ENCODE measurements at places on chromosomes 11 and 22. TPM values are rescaled to one million over a fixed set of nuclear protein-coding genes. Genes with fewer than 3 reads are reported as not detected.

GRCh38 chr11:93216511-93217101, 18.8 kb upstream of the SLC36A4 start:
- DNase-seq: no peak

- DNase-seq: no peak
Measured at GRCh38 chr11:70824605-70825245, 426.4 kb downstream of the CTTN start.

DNA sequence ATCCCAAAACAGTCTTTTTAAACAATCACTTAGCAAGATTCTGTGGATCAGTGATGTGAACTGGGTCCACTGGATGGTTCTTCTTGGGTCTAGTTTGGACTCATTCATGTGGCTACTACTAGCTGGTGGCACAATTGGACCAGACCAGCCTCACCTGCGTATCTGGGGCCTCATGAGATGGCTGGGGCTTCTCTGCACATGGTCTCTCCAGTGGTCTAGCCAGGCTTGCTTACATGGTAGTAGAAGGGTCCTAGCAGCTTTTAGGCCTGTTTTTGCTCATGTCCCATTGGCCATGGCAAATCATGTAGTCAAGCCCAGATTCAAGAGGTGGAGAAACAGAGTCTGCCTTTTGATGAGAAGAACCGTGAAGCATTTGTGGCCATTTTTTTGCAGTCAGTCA, 94.0 kb downstream of the RRAS2 start:
- DNase-seq: no peak

RIMBP3B gene
- not detected for total RNA-seq

- DNase-seq: peak; percentile 82
Measured at GRCh38 chr11:59186130-59186594, 14.2 kb downstream of the DTX4 start.

DNA sequence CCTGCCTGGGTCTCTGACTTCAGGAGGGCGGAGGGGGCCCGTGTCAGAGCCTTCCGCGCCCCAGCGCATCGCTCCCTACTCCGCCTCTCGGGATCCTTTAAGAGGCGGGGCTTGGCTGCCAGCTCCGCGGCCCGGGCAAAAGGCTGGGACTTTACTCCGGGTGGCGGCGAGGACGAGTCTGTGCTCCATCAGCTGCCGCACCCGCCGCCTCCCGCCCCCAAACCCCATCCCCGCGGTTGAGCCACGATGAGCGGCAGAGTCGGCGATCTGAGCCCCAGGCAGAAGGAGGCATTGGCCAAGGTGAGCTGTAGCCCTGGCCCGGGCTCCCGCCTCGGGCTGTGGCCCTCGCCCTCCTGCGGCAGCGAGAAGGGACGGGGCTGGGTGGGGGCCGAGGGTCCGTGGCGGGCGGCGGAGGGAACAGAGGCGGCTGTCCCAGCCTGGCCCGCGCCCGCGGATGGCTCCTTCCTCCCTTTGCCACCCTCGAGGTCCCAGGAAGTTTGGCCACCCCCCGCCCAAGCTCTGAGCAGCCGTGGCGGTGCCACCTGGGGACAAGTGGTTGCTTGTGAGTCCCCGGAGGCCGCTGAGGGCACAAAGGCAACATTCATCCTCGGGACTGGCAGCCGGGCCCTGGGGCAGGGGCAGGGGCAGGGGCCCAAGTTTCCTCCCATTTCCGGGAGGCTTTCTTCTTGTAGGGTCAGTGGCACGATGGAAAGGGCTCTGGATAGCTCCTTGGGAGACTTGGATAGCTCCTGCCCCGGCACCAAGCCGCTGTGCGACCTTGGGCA, at the start of gene SEC14L2:
TSS of gene SEC14L2 (plus strand) at position 148 of the 785 bp plus-strand sequence. CDS start at position 247, 99 bp downstream.
- DNase-seq: peak; percentile 34

DNA sequence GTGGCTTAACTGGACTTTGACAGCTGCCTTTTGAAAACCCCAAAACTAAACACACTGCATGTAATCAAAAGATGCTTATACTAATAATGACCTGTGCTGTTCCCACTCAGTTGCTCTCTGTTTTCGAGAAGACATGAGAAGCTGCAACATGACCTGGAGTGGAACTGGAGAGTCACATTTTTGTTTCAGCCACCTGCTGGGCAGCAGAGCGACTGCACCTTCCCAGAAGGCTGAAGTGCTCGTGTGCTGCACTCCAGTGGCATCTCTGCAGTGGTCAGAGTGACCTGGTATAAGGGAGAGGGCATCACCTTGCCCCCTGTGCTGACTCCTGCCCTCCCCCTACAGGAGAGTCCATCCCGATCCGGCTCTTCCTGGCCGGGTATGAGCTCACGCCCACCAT, 8.6 kb downstream of the THYN1 start:
- no peak for DNase-seq

DNA sequence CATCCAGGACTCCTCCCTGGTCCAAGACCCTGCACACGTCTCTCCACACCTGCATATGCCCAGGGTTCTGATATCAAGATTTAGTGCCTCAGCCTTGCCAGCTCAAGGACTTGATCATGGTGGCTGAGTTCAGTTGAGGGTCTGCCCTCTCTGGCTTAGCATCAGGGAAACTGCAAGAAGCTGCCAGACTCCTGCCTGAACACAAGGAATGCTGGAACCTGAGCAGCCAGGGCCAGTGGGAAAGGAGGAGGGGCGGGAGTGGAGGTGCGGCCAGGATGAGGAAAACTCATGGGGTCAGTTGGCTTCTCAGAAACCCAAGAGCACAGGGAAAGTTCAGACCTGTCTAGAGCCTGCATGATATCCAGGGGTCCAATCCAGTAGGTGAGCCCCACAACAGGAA, 546.1 kb downstream of the BUD13 start:
- DNase-seq: no peak

- DNase-seq: no peak
Measured at GRCh38 chr11:109039611-109040010, 374.7 kb downstream of the DDX10 start.

GRCh38 chr11:118785362-118785761, 5.6 kb downstream of the DDX6 start:
- no peak for DNase-seq

DNA sequence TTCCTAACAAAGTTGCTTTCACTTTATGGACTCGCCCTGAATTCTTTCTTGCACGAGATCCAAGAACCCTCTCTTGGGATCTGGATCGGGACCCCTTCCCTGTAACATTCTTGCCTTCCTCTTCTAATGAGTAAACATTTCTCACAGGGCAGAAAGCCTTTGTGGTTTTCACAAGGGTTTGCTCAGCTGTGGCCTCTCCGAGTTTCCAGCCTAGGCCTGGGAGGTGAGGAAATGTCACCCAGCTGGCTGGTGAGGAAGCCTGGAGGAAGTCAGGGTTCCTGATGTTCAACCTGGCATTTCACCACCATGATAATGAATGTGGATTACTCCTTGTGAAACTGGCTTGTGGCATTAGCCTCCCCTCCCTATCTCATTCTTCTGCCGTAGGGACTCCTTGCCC, 224.9 kb downstream of the DSCAML1 start:
- no peak for DNase-seq

ZNF280A gene
- not detected for total RNA-seq

- DNase-seq: no peak
Measured at GRCh38 chr11:58494101-58494500, 13.8 kb downstream of the OR5B21 start.

DNA sequence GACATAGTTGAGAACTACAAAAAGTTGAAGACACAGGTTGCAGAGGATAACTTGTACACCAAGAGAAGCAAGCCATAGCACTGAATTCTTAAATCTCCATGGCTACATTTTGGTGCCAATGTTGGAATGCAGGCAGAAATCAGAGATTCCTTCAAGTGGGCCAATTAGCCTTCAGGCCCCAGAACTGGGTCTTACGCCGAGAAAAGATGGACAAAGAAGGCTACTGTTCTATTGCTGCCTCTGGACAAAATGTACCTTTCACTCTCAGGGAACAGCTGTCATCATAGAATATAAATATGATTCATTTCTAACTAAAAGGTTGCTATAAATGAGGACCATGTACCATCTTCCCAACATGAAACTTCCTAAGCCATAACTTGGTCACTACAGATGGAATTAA, 13.7 kb downstream of the TMEM216 start:
- DNase-seq: no peak

DNA sequence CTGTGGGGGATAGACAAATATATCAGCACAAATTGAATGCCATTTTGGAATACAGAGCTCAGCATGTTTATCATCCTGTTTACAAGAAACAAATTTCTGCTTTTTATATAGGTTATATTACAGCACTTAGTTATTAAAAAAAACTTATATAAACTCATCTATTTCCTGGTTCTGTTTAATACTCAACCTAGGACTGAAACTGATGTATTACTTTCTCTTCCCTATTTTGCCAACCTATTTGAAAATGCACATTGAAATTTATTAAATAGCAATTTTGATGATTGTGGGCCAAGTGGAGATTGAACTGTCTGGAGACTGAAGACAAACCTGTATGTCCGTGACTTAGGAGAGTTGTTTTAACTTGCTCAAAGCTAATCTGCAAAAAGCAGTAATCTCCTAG, 288.3 kb upstream of the ANO3 start:
- no peak for DNase-seq

ARFGAP3 gene
- 45.4 TPM for total RNA-seq

DNA sequence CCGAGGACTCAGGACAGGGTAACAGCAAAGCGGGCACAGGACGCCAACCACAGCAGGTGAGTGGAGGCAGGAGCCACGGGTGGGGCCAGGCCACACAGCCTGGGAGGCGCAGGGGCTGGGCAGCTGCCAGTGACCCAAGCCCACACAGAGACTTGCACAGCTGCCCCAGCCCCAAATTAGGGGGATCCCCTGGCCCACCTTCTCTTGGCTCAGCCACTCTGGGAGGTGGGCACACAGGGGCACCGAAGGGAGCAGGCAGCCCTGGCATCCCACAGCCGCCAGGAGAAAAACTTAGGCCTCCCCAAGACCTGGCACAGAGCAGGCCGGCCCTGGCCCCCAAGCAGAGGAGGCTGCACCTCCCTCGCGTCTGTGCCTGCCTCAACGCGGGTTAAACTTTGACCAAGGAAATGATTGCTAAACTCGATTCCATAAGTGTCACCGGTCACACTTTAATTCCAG, at the start of gene SLC22A12:
TSS of gene SLC22A12 (plus strand) at position 458 of the 459 bp plus-strand sequence. CDS start 337 bp downstream, outside the sequence.
- peak; percentile 35 for DNase-seq

DNA sequence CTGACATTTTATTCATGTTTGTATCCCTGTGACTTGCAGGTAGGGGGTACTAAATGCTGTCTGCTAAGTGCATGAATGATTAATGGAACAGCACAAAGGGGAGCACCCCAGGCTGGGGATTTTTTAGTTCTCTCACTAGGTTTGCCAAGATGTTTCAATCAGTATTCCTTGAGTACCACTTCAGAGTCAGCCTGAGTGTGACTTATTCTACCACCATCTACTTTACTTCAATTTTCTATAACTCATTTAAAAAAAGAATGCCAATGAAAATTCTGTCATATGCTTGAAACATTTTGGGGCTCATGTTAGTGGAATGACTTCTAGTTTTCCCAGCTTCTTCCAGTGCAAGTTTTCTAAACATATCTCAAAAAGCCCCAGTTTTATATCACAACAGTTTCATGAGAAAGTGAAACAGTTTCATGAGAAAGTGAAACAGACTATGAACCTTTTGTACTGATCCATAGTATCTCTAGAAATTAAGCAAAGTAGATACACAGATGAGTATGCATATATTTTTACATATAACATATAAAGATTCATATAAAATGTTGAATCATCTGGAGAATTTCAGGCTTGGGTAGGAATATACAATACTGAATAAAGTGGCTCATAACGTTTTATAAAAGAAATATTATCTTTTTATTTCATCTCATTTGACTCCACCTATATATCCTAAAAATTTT, 252.4 kb downstream of the GRM5 start:
- no peak for DNase-seq

DNA sequence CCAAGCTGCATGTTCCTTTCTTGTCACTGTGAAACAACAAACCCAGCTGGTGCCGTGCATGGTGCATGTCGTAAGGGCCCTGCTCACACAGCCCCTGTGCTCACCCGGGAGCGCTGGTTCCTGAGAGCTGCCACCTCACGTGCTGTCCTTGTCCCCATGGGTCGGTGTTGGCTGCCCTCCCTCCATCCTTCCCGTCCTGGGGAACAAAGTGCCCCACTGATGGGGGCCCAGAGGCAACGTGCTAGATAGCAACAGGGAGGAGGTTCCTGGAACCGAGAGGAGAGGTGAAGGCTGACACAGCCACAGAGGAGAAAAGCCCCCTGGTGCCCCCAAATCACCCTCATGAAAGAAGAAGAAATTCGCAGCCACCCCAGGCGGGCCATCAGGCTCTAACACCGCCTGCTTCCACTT, 56.6 kb upstream of the SLC22A12 start:
- no peak for DNase-seq

DNA sequence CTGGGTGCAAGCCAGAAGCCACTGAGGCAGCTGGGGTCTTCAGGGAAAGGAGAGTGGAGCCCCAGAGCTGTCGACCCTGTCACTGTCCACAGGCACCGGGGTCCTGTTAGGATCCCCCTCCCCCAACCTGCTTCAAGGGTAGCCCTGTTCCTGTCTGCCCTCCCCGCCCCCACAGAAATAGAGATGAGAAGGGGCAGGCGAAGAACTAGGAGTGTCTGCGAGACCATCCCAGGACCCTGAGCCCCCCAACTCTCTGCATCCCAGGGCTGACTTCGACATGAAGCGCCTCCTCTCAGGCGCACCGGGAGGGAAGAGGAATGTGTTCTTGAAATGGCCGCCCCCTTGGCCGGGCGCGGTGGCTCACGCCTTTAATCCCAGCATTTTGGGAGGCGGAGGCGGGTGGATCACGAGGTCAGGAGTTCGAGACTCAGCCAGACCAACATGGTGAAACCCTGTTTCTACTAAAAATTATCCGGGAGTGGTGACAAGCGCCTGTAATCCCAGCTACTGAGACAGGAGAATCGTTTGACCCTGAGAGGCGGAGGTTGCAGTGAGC, 607 bp upstream of the ZNF70 start:
- DNase-seq: peak; percentile 60

A4GALT gene
- total RNA-seq: 6.2 TPM

TRIM51G gene
- not detected for total RNA-seq

- peak; percentile 28 for DNase-seq
Measured at GRCh38 chr22:19062139-19062942, 59.9 kb downstream of the DGCR2 start.

GRCh38 chr22:19770349-19771220, 10.0 kb downstream of the TBX1 start:
- DNase-seq: no peak

GRIA4 gene
- 19.3 TPM for total RNA-seq
